ENCODE measurements at places on chromosomes 3 and 15. TPM values are rescaled to one million over a fixed set of nuclear protein-coding genes. Genes with fewer than 3 reads are reported as not detected.

DNA sequence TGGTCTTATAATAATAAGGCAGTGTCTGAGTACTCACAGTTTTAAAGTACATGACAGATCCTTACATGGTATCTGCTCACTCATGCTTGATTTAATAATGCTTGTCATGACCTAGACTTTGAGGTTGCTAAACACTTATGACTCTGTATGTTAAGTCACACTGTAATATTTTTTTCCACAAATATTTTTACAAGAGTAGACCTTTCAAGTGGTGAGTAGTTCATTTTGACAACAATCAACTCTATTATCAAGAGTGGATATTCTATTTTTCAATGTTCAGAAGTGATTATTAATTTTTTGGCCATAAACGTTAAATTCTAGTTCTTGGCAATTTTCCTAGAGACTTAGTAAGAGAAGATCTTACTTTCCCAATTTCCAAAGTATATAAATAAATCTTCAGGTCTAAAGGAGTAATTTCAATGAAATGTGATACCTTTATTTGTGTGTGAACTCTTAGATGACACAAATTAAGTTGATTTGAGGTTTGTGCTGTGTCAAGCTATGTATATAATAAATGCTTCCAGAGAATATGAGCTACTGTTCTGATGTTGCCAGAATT is 104.5 kb downstream of the NLGN1 start:
- peak; percentile 57 for DNase-seq
- no peak overlapping the region for H3K27ac ChIP-seq
- no peaks in the 10 kb centered on the region for H3K36me3 ChIP-seq
- H3K4me1 ChIP-seq, result no peaks in the 10 kb centered on the region
- H3K4me3 ChIP-seq, result no peak overlapping the region

DNA sequence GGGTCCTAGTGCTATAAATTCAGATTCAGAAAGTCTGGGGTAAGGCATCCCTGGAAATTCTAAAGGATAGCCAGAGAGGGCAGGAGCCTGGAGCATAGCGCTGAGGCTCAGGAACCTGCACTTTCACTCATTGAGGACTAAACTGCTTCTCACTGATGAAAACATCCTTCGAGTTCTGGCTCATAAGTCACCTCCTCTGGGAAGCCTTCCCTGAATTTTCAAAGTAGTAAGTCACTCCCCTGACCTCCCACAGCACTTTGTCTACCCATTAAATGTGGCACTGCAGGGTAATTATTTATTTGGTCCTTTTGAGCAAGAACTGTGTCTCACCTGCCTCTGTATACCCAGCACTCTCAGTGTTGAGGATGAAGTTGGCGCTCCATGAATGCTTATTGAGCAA is 30.9 kb downstream of the HRH1 start:
- H3K4me3 ChIP-seq, result no peak overlapping the region
- H3K4me1 ChIP-seq, result peaks cover 27% of the 10 kb centered on the region
- no peaks in the 10 kb centered on the region for H3K27me3 ChIP-seq
- DNase-seq, result peak; percentile 25
- peak overlapping the region; percentile 32 for H3K27ac ChIP-seq
- H3K36me3 ChIP-seq, result no peaks in the 10 kb centered on the region

PAK6 gene
- total RNA-seq, result not detected

ARGFX gene
- not detected for total RNA-seq

- H3K4me3 ChIP-seq, result no peak overlapping the region
- no peaks in the 10 kb centered on the region for H3K27me3 ChIP-seq
- H3K4me1 ChIP-seq, result no peaks in the 10 kb centered on the region
- no peak for DNase-seq
Measured at GRCh38 chr3:97778152-97778551, 13.6 kb downstream of the ARL6 start.

EOMES gene
- total RNA-seq, result not detected

DNA sequence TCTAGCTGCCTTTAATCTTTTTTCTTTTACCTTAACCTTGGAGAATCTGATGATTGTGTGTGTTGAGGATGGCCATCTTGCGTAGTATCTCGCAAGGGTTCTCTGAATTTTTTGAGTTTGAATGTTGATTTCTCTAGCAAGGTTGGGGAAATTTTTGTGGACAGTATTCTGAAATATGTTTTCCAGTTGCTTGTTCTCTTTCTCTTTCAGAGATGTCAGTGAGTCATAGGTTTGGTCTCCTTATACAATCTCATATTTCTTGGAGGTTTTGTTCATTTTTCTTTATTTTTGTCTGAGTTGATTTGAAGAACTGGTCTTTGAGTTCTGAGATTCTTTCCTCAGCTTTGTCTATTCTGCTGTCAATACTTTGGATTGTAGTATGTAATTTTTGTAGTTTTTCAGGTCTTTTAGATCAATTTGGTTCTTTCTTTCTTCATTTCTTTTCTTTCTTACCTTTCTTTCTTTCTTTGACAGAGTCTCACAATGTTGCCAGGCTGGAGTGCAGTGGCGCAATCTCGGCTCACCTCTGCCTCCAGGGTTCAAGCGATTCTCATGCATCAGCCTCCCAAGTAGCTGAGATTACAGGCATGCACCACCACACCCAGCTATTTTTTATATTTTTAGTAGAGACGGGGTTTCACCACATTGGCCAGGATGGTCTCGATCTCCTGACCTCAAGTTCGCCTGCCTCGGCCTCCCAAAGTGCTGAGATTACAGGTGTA is 366.4 kb upstream of the RASGRP1 start:
- peaks cover 18% of the 10 kb centered on the region for H3K4me1 ChIP-seq
- DNase-seq, result peak; percentile 50
- no peaks in the 10 kb centered on the region for H3K27me3 ChIP-seq
- 0 out of 2 replicates have a peak overlapping the region, but pooled peaks have one; percentile 2 for H3K27ac ChIP-seq
- H3K36me3 ChIP-seq, result no peaks in the 10 kb centered on the region

- no peaks in the 10 kb centered on the region for H3K4me1 ChIP-seq
- DNase-seq, result no peak
- H3K27ac ChIP-seq, result no peak overlapping the region
- H3K36me3 ChIP-seq, result no peaks in the 10 kb centered on the region
- peaks cover 34% of the 10 kb centered on the region for H3K27me3 ChIP-seq
Measured at GRCh38 chr15:37941779-37942178, 7.3 kb downstream of the TMCO5A start.

DNA sequence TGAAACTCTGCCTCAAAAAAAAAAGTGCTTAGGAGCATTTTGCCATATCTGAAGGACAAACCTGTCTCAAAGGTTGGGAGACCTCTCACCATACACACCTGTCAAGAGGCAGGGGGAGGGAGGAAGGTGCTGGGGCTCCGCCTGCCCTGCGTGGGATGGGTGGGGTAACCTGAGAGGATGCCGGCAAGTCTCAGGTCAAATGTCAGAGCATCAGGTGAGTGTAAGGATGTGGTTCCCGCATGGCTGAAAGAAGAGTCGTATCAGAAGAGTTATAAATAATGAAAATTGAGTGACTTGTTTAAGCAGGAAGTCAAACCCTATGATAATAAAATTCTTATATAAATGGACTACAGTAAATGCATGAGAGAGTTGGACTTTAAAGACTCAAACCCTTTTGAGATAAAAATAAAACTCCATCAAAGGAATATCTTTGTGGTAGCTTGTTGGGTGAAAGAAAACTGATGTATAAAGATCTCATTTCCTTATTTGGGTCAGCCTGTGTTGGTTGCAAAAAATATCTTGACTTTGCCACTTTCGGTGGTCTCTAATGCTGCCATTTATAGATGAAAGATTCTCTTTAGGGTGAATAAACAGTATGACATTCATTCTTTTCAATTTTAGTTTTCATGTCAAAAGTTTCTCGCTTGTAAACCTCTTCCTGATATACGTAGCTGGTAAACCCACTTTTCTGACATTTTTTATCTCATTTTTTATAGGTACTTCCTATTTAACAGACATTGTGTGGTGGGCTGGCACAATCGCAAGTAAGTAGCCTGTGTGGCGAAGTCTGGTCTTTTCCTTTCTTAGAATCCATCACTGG is 23.8 kb downstream of the NIPA1 start:
- no peak overlapping the region for H3K4me3 ChIP-seq
- no peaks in the 10 kb centered on the region for H3K27me3 ChIP-seq
- H3K36me3 ChIP-seq, result no peaks in the 10 kb centered on the region

SPSB4 gene
- not detected for total RNA-seq

SPESP1 gene
- 3.4 TPM for total RNA-seq

DNA sequence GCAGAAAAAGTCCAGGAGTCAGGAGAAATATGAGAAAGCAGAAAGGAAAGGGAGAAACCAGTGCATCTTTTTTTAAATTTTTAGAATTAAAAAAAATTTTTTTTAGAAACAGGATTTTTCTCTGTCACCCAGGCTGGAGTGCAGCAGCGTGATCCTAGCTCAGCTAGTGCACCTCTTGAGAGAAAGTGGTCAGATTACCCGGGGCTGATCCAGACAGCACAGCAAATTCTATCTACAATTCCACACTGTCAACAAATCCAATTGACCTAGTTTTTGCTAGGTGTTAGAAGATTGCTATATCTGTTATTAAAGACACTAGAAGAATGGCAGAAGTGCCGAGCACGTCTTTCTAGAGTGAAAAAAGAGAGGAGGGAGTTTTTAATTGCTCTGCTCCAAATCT is 117.3 kb downstream of the RFTN1 start:
- DNase-seq, result no peak
- H3K4me3 ChIP-seq, result no peak overlapping the region
- no peaks in the 10 kb centered on the region for H3K27me3 ChIP-seq
- H3K4me1 ChIP-seq, result peaks cover 22% of the 10 kb centered on the region

GRCh38 chr3:156720826-156721225 is 46.4 kb downstream of the TIPARP start:
- DNase-seq, result no peak
- H3K4me3 ChIP-seq, result no peak overlapping the region
- 0 out of 2 replicates have a peak overlapping the region, but pooled peaks have one; percentile 0 for H3K27ac ChIP-seq
- H3K27me3 ChIP-seq, result no peaks in the 10 kb centered on the region
- H3K4me1 ChIP-seq, result peaks cover 39% of the 10 kb centered on the region

DNA sequence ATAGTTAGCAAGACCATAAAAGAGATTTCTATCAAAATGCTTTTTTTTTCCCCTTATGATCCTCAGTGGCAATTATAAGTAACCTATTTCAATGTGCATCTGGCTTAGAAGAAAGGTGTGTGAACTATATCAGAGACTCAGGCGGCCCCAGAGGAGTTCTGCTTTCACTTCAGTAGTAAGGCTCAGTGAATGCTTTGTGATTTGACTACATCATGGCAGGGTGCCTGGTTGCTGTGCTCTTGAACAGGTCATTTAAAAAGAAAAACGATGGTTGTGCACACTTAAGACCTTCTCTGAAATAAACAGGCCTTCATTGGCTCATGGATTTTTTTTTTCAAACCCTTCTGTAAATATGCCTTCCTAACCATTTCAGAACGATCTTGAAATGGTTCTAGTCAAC is 400.4 kb upstream of the RARB start:
- H3K27me3 ChIP-seq, result no peaks in the 10 kb centered on the region
- H3K4me1 ChIP-seq, result no peaks in the 10 kb centered on the region
- no peak overlapping the region for H3K27ac ChIP-seq
- H3K4me3 ChIP-seq, result no peak overlapping the region
- no peaks in the 10 kb centered on the region for H3K36me3 ChIP-seq

DNA sequence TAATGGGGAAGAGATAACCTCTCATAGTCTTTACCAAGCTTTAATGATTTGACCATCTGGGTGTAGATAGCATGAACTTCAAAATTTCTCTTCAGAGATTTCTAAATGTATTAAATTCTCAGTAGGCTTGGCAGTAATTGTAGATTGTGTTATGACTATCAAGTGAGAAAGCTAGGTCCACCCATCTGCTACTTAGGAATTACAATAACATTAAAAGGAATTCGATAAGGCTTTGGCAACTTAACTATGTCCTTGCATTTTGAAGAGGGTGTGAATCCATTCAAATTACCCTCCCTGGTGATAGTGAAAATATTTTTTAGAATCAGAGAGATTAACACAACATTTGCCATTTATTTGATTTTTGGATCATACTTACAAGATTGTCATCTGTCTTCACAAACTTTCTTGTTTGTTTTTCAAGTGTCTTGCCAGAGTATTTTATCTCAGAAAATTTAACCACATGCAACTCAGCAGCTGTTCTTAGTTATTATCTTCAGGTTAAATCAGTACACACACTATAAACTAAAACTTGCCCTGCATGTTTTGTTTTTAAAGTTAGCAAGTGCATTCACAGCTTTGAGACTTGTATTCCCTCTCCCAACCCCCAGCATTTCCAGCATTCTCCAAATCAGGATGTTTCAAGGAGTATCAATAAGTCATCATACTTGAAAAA is 69.6 kb upstream of the COL8A1 start:
- H3K36me3 ChIP-seq, result no peaks in the 10 kb centered on the region
- H3K27ac ChIP-seq, result no peak overlapping the region
- H3K27me3 ChIP-seq, result no peaks in the 10 kb centered on the region
- no peak for DNase-seq
- no peak overlapping the region for H3K4me3 ChIP-seq
- H3K4me1 ChIP-seq, result peaks cover 23% of the 10 kb centered on the region

GRCh38 chr3:114764056-114764492 is 383.0 kb downstream of the ZBTB20 start:
- H3K4me3 ChIP-seq, result no peak overlapping the region
- no peaks in the 10 kb centered on the region for H3K27me3 ChIP-seq
- no peaks in the 10 kb centered on the region for H3K36me3 ChIP-seq
- no peak overlapping the region for H3K27ac ChIP-seq
- peak; percentile 60 for DNase-seq

- no peak for DNase-seq
- no peaks in the 10 kb centered on the region for H3K27me3 ChIP-seq
- no peak overlapping the region for H3K4me3 ChIP-seq
- H3K4me1 ChIP-seq, result no peaks in the 10 kb centered on the region
Measured at GRCh38 chr15:85973584-85974347, 105.9 kb upstream of the AGBL1 start.

GRCh38 chr3:99602183-99602582 is 36.2 kb upstream of the COL8A1 start:
- no peak overlapping the region for H3K4me3 ChIP-seq
- no peak for DNase-seq
- no peaks in the 10 kb centered on the region for H3K36me3 ChIP-seq
- no peaks in the 10 kb centered on the region for H3K27me3 ChIP-seq
- no peaks in the 10 kb centered on the region for H3K4me1 ChIP-seq

DLL4 gene
- not detected for total RNA-seq

- peaks cover 59% of the 10 kb centered on the region for H3K4me1 ChIP-seq
- H3K27ac ChIP-seq, result peak overlapping the region; percentile 60
- H3K4me3 ChIP-seq, result peak overlapping the region; percentile 23
Measured at GRCh38 chr3:111735243-111735758, 123.8 kb upstream of the PHLDB2 start.

B3GNT5 gene
- total RNA-seq, result 2.7 TPM

- no peak for DNase-seq
- peaks cover 29% of the 10 kb centered on the region for H3K36me3 ChIP-seq
- peak overlapping the region; percentile 99 for H3K27ac ChIP-seq
- no peaks in the 10 kb centered on the region for H3K27me3 ChIP-seq
- no peak overlapping the region for H3K4me3 ChIP-seq
- H3K4me1 ChIP-seq, result peaks cover 52% of the 10 kb centered on the region
Measured at GRCh38 chr3:70980646-70981170, 602.8 kb downstream of the FOXP1 start.

- H3K36me3 ChIP-seq, result peaks cover 4% of the 10 kb centered on the region
- no peaks in the 10 kb centered on the region for H3K27me3 ChIP-seq
- no peak overlapping the region for H3K4me3 ChIP-seq
- no peak overlapping the region for H3K27ac ChIP-seq
- DNase-seq, result no peak
- peaks cover 12% of the 10 kb centered on the region for H3K4me1 ChIP-seq
Measured at GRCh38 chr15:68378595-68378994, 53.4 kb downstream of the ITGA11 start.
